ENCODE measurements at places on chromosomes 5 and 9.

- no peak for DNase-seq
Observed at GRCh38 chr9:95003689-95004410, 277.4 kb downstream of the AOPEP start.

DNA sequence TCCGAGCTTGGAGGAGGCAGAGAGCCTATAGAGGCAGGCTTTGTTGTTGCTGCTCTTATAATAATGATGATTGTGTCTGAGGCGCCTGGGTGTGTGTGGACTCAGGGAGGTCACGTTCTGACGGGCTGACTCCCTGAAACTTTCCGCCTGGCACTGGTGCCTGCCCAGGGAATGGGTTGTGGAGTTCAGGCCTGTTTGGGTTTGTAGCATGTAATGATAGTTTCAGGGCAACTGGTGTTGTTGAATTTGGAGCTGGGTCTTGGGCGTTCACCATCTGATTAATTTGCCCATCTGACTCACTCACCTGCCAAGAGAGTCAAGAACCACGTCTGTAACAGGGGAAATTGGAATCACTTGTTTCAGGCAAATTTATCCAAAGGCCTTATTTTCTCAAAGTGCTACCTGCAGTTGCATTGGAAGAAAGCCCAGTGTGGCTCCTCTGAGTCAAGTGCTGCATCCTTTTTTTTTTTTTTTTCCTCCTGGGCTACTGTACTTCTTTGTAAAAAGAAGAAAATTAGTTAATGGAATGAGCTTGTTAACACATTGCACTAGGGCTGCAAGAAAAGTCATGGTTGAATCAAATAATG lies 386.5 kb downstream of the GADD45G start:
- no peak for DNase-seq

GRCh38 chr9:7452378-7452777 lies 347.2 kb downstream of the DMAC1 start:
- DNase-seq = no peak

DNA sequence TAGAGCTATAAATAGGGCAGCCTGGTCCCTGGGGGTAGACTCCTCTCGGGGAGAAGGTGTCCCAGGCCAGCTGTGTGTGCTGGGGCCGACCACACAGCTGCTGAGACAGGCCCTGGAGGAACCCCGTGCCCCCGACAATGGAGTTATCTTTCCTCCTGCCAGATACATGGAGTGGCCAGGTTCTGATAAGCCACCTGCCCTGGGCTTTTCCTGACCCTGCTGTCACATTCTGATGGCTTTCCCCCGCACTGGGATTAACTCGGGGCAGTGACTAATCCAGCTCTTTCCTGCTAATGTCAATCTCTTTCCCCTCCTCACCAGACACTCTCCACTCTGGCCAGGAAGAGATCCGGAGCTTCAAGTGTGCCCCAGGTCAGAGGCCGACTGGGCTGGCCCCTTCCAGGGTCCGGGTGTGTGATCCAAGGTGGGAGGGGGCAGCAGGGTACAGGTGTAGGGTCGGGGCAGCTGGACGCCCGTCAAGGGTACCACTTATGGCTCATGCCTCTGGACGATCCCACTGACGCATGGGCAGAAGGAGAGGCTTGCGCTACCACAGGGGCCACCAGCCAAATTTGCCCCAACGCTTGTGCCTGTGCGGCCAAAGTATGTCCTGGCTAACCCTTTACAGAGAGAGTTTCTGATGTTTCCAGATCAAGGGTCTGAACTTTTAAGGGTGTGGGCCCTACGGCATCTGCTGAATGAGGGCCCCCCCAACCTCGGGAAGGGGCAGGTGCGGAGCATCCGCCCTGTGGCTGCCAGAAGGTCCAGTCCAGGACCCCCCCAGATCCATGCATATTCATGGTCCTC lies 20.6 kb upstream of the COL5A1 start:
- DNase-seq = no peak

DNA sequence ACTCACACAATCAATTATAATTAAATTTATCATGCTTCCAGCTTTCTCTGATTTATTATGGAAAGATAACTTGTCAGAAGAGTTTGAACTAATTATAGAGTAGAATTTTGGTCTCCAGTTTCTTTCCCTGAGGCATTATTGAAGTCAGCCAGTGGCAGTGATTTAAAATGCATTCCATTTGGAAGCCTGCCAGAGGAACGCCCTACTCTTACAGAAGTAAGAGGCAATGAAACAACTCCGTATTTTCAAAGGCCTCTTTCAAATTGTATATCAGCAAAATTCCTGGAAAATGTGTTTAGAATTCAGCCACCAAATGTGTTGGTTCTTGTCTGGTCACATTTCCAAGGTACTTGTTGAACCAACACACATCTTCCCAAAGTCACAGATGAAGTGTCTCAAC lies 640.9 kb downstream of the SEMA5A start:
- no peak for DNase-seq

- DNase-seq = no peak
Observed at GRCh38 chr5:60366489-60366888, 333.5 kb downstream of the DEPDC1B start.

- no peak for DNase-seq
Observed at GRCh38 chr5:118921866-118922265, 66.5 kb downstream of the DTWD2 start.

GRCh38 chr5:122849771-122850170 lies 4.4 kb downstream of the SNX24 start:
- DNase-seq = no peak

DNA sequence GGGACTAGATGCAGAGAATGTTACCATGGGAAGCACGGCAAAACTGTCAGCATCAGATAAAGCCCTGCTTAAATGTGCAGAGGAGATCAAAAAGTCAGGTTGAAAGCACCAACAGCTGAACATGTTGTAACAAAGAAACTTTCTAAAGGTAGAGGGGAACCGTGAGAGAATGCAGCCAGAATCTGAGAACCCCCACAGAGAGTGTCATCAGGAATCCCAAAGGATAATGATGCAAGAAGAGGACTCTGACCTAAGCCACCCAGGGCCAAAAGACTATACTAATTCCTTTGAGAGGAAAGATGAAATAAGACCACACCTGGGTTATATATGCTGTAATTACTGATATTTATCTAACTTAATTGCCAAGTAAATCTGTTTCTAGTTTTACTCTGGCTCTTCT lies 116.6 kb downstream of the PCSK1 start:
- no peak for DNase-seq

GRCh38 chr5:106825374-106825773 lies 845.4 kb downstream of the EFNA5 start:
- DNase-seq = no peak

GRCh38 chr9:37215381-37215780 lies 95.0 kb downstream of the ZCCHC7 start:
- no peak for DNase-seq

- no peak for DNase-seq
Observed at GRCh38 chr9:69431777-69432176, 106.8 kb downstream of the ENTREP1 start.

- DNase-seq = no peak
Observed at GRCh38 chr5:170836226-170836625, 25.6 kb upstream of the RANBP17 start.

- no peak for DNase-seq
Observed at GRCh38 chr9:32677931-32678330, 42.5 kb upstream of the TAF1L start.

DNA sequence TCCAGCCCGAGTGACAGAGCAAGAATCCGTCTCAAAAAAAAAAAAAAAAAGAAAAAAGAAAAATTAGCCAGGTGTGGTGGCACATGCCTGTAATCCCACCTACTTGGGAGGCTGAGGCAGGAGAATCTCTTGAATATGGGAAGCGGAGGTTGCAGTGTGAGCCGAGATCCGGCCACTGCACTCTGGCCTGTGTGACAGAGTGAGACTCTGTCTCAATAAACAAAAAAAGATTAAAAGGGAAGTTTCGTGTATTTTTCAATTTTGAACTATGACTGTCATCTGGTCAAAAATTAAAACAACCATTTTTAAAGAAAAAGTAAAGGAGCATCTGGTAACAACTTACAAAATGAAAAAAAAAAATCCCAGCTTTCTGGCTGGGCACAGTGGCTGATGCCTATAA lies 36.3 kb upstream of the PLIN2 start:
- no peak for DNase-seq

- DNase-seq = no peak
Observed at GRCh38 chr9:137833721-137834613, 43.6 kb upstream of the CACNA1B start.
